ENCODE measurements at places on chromosomes 1 and 21. TPM values are rescaled to one million over a fixed set of nuclear protein-coding genes. Genes with fewer than 3 reads are reported as not detected.

DNA sequence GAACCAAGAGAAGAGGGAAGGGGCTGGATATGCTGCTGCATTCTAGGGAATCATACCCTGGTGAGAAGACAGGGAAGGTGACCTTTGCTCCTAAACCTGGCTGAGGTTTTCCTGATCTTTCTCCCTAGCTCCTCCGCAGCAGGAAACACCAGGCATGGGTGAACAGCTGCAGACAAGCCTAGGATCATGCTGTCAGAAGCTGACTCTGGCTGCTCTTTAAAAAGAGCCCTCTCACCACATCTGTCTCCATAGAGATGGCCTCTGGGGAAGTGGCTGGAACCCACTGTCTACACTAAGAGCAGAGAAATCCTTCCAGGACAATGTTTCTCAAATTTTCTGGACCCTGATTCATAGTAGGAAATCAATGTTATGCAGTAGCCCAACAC lies 57.6 kb downstream of the CD34 start:
- DNase-seq: no peak

GRCh38 chr1:117093091-117093534 lies 28.4 kb downstream of the TRIM45 start:
- no peak for DNase-seq

- DNase-seq: no peak
Measured at GRCh38 chr21:42654913-42655795, 1.7 kb downstream of the PDE9A start.

DNA sequence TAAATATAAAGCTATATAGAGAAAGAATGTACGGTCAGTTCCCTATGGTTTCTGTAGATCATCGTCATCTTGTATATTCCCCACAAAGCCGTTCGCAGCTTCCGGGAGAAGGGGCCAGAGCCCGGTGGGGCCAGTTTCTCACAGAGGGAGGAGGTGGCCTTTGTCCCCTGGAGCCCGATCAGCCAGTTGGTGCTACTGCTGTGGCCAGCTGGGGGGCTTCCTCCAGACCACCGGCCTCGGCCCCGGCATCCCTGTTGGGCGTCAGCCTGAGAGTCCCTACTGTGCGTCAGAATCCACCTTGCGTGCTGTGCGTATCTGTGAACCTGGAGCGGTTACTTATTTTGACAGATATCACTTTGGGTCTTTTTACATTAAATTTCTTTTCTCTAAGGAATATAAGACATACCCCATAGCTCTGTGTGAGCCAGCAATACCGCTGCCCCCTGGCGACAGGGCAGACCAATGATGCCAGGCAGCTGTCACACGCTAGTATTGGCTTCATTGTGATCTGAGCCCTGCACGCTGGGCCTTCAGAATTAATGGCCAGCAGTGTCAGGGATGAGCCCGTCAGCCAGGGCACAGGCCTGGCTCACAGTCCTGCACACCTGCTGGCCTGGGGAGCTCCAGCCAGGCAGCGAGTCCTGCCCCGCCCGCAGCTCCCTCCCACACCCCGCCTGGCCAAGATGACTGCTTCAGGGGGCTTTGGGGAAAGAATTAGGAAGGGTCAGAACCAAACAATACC lies 145.9 kb downstream of the PGBD5 start:
- DNase-seq: no peak

The PTAFR gene
- 1.9 TPM for total RNA-seq

GRCh38 chr1:18948048-18948912 lies 8.2 kb downstream of the IFFO2 start:
- DNase-seq: no peak

DNA sequence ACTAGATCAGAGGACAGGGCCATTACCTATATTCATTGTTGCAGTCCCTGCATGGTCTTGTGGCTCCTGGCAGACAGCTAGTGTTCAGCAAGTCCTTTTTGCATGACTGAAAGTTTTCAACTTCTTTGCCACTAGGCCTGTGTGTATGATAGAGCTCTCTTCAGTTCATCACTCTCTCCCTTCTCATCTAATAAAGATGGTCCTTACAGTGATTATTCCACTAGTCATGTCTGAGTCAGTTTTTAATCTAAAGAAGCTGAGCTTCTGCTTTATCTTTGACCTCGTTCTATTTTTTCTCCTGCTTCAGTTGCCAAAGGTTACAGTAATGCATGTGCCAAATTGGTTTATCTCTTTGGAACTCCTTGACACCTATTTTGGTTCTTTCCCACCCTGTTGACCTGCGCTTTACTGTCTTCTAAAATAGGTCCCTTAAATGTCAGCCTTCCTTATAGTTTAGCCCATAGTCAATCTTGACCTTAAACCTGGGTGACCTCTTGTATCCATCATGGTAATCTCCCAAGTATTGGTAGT lies 6.4 kb downstream of the CXADR start:
- no peak for DNase-seq

- no peak for DNase-seq
Measured at GRCh38 chr1:92886886-92887419, 55.1 kb downstream of the RPL5 start.
